ENCODE measurements at places on chromosomes 3 and 15.

DNA sequence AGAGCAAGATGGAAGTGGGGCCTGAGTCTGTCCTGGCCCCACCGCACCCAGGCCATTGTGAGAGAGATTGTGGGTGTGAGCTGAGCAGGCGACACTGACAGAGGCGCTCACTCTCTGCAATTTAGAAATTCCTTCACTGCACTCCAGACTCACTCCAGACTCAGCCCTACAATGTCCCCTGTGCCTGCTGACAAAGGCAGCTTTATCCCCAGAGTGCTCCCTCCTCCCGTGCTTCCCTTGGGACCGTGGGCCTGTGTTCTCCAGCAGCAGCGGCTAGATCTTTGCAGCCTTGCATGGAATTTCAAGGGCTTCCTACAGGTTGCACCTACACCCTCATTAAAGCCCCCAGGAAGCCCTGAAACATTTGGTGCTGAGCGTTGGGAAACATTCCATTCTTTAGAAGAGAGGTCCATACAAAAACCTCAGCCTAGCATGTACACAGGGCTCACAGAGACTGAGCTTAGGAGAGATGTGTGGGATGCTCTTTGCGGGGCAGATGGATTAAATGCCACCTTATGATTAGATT lies 1.3 kb upstream of the IL16 start:
- DNase-seq: no peak

DNA sequence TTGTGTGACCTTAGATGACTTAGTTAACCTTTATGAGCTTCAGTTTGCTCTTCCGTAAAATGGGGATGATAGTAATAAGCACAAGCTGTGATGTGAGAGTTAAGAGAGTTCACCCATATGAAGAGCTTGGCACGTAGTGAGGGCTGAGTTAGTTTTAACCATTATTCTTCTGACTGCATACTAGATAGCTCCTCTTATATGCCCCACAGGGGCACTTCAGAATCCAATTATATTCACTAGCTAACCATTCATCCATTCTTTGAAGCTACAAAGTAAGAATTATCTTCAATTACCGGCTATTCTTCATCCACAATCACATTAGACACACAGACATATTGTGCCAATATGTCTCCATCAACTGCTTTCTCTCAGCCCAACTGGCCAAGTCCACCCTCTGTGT lies 159.0 kb upstream of the STT3B start:
- no peak for DNase-seq

DNA sequence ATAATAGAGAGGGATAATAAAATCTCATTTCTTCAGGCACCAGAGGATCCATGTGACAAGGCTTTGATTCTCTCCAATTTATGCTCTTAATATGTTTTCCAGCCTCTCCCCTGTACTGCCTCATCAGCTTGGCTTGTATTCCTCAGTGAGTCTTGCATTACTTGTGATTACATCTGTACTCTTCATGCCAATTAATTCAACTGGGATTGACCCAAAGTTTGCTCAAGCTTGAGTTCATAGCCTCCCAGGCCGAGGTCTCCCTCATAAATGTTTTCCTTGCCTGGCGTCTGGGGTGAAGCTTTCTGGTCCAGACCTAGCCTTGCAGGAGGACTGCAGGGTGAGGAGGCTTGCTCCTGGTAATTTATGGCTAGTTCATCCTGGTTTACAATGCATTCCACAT lies 146.9 kb downstream of the CHST2 start:
- DNase-seq: no peak

DNA sequence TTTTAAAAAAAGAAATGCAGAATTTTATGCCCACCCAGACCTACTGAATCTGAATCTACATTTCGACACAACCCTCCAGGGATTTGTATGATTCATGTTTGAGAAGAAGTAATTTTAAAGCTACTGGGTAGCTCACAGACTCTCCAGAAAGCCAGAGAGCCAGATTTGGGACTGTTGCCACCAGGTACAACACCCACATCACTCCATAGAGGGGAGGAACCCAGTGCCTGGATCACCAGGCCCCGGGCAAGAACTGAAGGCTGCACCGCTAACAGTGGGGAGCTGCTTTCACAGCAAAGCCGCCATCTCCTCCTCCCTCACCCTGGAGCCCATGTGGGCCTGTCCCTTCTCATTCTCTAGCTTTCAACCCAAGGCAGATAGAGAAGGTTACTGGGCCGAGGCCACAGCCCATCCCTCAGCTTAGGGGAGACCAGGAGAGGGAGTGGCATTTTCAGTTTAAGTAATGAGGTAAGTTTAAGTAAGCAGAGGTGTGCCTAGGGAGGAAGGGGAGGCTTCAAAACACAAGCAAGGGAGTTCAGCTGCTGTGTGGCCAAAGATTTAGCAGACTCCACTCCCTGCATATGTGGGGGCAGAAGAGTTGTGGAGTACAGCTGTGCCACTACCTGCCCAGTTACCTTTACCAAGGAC lies 109.8 kb downstream of the IL12A start:
- no peak for DNase-seq

GRCh38 chr3:196670339-196670738 lies 30.8 kb downstream of the NRROS start:
- no peak for DNase-seq

GRCh38 chr15:33064878-33065277 lies 129.6 kb downstream of the FMN1 start:
- no peak for DNase-seq

DNA sequence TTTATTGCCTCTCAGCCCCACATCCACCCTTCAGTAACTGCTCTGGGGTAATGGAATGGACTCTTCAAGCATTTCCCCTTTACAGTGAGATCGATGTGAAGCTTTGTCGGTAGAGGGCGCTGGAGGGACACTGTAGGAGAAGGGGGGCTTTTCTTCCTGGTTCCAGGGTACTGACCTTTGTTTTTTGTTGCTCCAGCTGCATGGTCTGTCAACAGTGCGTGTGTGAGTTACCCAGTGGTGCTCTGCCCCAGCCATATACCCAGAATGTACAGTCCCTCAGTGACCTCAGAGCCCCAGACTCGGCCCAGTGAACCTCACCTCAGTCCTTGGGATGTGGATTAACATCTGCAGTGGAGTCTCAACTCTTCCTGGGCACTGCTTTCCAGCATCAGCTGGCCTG lies 180.3 kb upstream of the TSC22D2 start:
- peak; percentile 71 for DNase-seq

GRCh38 chr15:49720261-49720660 lies 99.4 kb downstream of the DTWD1 start:
- DNase-seq: no peak

DNA sequence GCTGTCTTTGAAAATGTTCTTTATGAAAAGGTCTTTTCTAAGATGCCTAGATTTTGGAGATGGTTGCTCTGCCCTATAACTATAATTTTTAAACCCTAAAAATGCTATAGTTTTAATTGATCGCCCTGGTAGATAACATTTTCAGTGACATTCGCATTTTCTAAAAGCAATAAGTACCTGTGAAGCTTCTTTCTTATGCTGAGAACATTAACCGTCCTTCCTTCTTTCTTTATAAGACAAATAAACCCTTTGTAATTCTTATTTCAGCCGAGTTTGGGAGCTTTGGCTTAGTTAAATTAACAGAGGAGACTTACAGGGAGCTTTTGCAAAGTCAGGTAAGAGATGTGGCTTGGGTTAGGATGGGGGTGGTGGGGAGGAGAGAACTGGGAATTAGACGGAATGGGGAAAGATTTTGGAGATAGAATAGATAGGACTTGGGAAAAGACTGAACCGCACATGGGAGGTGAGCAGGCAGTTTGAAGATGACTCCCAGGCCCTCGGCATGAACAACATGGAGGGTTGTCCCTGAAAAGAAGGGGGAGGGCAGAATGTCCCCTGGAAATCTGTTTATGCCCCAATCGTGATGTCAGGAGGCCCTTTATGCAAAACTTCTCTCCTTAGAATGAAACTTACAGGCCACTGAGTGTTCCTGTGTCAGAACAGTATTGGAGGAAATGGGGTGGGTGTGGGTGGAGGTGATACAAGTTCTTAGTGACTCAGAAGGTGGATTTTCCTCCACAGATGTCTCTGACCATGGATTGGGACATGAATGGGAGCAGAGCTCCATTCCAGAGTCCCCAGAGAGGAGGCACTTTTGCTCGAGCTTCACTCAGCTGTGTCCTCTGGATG lies 76.2 kb upstream of the LARS2 start:
- DNase-seq: no peak
